ENCODE measurements at places on chromosomes 11 and 22.

GRCh38 chr11:45563810-45564209, 101.6 kb downstream of the CHST1 start:
- DNase-seq = no peak

DNA sequence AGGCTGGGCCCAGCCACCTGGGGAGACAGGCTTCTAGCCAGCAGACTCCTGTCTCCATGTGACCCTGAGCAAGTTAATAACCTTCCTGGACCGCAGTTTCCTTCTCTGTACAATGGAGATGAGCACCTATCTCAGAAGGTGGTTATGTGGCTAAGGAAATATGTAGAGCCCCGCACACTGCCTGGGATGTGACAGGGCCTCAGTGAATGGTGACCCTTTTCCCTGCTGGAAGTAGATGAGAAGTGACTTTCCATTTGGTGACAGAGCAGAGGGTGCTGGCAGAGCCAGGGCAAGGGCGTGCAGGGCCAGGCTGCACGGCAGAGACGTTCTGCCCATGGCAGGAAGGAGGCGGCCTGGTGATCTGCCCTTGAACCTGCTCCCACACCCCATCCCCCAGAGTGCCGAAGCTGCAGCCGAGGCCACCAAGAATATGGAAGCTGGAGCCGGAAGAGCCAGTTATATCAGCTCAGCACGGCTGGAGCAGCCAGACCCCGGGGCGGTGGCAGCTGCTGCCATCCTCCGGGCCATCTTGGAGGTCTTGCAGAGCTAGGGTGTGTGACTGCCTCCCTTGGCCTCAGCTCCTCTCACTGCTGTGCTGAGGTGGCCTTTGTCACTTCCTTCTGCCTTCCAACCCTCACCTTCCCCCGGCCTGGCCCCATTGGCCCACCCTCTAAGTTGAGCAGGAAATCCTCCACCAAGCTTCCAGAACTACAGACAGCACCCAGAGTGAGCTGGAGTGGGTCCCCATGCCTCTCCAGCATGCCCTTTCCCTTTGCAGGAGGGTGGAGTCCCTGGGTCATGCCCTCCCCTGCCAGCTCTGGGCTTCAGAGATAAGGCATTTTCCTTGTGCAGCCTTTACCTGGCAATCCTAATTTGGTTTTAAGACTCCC, 13.2 kb downstream of the TKFC start:
- DNase-seq = no peak

DNA sequence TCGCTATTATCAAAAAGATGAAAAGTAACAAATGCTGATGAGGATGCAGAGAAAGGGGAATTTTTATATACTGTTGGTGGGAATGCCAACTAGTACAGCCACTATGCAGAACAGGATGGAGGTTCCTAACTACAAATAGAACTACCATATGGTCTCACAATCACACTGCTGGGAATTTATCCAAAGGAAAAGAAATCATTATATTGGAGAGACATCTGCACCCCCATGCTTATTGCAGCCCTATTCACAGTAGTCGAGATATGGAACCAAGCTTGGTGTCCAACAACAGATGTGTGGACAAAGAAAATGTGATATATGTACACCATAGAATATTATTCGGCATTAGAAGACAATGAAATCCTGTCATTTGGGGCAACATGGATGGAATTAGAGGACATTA, 19.6 kb upstream of the POU2AF2 start:
- DNase-seq = no peak

- no peak for DNase-seq
Observed at GRCh38 chr11:45879803-45880686, 5.4 kb upstream of the MAPK8IP1 start.

DNA sequence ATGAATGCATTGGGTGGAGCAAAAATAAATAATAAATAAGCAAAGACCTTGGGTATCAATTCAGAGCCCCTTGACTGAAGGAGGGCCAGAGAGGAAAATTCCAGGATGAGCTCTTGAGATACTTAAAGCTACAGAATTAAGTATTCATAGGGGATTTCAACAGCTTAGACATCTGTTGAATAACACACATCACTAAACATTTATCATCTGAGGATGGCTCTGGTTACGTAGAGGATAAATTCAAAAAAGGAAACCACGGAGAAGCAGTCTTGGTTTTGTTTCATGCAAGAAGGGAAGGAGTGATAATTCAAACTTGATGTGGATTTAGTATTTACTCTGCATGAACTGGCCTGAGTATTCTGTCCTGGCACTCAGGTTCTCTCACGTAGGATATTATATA, 29.8 kb downstream of the ARHGAP42 start:
- no peak for DNase-seq

- DNase-seq = no peak
Observed at GRCh38 chr11:106828976-106829375, 189.3 kb downstream of the GUCY1A2 start.

- no peak for DNase-seq
Observed at GRCh38 chr22:46620588-46621242, 529 bp downstream of the GRAMD4 start.

DNA sequence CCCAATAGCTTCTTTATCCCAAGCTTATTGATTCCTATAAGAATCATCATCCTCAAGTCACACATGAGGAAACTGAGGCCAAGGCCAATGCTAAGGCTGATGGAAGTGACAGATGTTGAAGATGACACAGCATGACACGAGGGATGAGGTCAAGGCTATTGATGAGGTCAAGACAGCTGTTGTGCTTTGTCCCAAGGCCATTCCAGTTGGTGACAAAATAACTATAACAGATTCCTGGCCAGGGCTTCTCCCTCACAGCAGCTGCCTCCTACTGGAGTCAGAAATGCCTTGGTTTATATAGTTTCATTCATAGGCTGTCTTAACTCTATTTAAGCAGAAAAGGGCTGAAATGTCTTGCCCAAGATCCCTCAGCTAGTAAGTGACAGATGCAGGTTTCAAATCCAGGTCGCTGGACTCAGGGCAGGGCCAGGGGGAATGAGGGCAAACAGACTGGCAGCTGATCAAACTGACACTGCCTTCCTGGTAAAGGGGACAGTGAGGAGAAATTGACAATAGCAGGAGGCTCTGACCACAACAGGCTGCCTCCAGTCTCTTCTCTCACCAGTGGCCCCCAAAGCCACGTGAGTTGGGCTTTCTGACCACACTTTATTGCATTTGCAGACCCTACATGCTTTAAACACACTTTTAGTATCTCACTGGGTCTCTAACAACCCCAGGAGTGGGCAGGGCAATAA, 16.5 kb downstream of the MIF start:
- DNase-seq = no peak

DNA sequence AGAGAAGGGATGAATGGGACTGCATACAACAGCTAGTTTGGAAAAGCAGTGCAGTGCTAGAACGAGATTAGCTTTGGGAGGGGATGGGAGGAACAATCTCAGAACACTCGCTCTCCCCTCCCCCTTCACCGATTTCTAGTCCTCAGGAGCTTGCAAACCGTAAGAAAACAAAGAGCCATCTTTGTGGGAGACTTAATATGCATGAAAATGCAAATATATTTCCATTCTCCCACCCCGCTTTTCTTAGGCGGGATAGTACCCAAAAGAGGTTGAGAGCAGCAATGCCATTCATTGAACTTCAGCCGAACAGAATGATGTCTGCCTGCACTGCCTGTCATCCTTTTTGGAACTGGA, 1.1 kb downstream of the SPINDOC start:
- no peak for DNase-seq

- DNase-seq = no peak
Observed at GRCh38 chr11:37506531-37506930, 908.5 kb upstream of the RAG2 start.

DNA sequence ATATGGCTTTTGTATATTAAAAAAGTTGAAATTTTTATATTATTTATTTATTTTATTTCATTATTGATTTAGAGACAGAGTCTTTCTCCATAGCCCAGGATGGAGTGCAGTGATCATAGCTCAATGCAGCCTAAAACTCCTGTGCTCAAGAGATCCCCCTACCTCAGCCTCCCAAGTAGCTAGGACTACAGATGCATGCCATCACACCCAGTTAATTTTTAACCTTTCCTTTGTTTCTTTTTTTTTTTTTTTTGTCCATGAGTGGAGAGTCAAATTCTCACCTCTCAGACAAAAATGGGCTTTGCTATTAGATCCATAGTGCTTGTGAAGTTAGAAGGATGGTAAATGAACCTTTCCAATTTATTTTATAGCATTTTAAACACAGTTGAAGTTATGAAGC, 182.5 kb downstream of the SOX6 start:
- no peak for DNase-seq

DNA sequence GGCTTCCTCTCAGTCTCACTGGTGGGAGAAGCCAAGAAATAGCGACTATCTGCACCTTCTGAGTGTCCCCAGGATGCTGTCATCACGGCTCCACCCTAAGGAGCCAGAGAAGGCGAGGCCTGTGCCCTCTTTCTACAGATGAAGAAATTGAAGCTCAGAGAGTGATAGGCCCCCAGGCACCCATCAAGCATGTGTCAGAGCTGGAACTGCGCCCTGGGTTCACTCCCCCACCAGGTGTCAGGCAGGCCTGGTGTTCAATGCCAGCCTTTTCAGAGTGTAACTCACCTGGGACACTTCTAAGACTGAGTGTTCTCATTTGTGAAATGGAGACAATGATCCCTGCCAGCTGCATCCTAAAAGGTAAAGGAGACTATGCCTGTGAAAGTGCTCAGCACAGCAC, 127.3 kb upstream of the SEZ6L start:
- DNase-seq = no peak

GRCh38 chr11:113392236-113392921, 4.8 kb downstream of the ANKK1 start:
- no peak for DNase-seq

GRCh38 chr22:32794449-32795213, 6.9 kb upstream of the TIMP3 start:
- DNase-seq = no peak

DNA sequence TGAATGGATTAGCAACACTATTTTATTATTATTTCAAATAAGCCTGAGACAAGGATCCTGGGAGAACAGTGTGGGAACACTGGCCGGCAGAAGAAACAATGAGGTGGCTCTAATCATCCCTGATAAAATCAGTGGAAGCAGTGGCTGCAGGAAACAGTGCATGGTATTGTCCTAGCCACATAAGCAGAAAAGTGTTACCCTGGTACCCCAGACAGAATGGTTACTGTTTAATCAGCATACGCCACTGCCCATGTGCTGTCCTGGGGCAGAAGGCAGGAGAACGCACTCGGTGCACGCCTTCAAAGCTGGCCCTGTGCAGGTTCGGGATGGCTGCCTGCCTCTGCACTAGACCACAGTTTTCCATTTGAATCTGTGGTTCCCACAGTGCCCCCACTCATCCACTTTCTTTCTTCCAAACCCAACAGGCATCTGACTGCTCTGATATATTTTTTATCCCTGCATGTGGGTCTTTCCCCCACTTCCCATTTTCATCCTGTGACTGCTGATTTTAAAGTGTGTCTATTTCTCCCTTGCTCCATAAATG, 25.7 kb downstream of the OPCML start:
- DNase-seq = no peak

DNA sequence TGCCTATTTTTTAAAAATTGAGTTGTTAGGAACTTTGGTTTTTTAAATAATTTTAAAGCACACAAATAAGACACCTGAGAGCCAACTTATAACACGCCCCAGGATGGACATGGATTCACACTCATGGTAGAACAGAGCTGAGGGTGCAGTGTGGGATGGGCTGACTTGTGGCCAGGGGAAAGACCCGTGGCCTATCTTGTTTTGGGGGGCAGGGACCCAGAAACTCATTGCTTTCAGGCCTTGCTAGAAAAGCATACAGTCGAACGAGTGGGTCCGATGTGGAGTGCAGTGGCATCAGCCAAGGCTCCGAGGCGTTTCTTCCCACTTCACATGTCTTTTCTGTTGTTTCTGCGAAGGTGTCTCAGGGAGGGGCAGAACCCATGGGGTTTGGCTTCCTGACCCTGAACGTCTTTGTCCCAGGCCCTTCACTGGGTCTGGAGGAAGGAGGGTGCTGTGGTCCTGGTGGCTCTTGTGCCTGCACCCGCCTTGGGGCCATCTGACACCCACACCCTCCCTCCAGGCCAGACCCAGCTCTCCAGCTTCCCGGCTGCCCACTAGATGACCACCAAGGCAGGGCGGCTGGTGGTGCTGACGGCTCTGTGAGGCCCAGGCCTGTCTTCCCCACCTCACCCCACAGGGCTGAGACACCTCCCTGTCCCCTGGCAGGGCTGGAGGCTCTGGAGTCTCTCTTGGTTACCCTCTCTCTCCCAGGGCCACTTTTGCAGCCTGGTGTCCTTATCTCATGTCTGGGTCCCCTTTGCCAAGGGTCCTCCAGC, 120.8 kb downstream of the KCNQ1 start:
- no peak for DNase-seq

- DNase-seq = no peak
Observed at GRCh38 chr11:113876074-113876797, 864 bp upstream of the USP28 start.

DNA sequence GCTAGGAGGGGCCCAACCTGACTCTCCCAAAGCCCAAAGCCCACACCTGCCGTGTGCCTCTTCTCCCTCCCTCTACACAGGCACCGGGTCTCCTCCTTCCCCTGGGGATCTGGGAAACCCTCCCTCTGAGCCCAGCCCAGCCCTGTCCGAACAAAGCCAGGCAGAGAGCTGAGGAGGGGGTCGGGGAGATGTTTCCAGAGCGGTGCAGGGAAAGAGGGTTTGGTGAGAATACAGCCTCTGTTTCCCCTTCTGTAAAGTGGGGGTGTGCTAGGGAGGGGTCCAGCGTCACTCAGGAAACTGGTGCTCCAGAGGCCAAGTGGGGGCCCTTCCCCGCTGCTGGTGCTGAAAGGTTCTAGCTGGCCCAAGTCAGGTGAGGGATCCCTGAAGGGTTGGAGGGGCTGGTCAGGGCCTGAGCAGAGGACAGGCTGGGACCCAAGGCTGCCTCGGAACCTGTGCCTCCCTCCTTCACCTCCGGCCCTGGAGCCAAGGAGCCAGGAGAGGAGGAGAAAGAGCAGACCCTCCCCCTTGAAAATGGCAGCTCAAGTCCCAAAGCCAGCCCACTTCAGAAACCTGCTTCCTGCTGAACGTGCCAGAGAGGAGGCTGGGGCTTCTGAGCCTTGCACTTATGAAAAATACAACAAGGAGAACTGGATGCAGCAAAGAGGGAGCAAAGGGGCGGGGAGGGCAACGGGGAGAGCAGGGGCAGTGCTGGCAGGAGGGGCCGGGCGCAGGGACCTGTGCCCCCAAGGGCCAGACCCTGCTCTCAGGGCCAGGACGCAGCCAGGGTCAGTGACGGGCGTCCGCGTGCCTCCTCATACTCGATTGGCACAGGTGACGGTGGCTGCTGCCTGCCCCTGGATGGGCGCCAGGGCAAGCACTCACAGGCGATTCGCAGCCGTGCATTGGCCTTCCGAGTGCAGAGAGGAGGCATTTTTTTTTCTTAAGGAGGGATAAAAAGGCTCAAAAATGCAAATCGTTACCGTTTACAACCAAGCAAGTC, 43.2 kb downstream of the MACROD1 start:
- no peak for DNase-seq

GRCh38 chr22:43587574-43587973, 175.8 kb downstream of the MPPED1 start:
- no peak for DNase-seq

All from activated gamma-delta T cell treated with anti-CD3 and anti-CD28 coated beads, Interleukin-2, amount 50 U/mL, for 16 hours (primary cell).